ENCODE measurements at places on chromosomes 12 and 14. TPM values are rescaled to one million over a fixed set of nuclear protein-coding genes. Genes with fewer than 3 reads are reported as not detected.

ACVR1B gene
- total RNA-seq: 23.1 TPM

PRR4 gene
- total RNA-seq: not detected

RAN gene
- 777 TPM for total RNA-seq

TMEM253 gene
- total RNA-seq: under 0.01 TPM

CATSPERB gene
- 1.4 TPM for total RNA-seq

LRFN5 gene
- total RNA-seq: not detected

CD69 gene
- total RNA-seq: not detected

Measured in nasal cavity respiratory epithelium epithelial cell of viscerocranial mucosa (primary cell).